ENCODE measurements at places on chromosomes 12 and 14.

- DNase-seq = no peak
Observed at GRCh38 chr14:77322951-77323350, 2.1 kb downstream of the GSTZ1 start.

DNA sequence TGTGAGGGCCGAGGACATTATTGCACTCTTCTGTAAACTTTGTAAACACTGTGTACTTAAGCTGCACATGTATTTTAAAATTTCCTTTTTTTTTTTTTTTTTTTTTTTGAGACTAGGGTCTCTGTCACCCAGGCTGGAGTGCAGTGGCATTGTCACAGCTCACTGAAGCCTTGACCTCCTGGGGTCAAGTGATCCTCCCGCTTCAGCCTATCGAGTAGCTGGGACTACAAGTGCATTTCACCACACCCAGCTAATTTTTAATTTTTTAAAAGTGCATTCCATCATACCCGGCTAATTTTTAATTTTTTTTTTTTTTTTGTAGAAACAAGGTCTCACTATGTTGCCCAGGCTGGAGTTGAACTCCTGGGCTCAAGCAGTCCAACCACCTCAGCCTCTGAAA, 42.4 kb downstream of the RASSF8 start:
- no peak for DNase-seq

DNA sequence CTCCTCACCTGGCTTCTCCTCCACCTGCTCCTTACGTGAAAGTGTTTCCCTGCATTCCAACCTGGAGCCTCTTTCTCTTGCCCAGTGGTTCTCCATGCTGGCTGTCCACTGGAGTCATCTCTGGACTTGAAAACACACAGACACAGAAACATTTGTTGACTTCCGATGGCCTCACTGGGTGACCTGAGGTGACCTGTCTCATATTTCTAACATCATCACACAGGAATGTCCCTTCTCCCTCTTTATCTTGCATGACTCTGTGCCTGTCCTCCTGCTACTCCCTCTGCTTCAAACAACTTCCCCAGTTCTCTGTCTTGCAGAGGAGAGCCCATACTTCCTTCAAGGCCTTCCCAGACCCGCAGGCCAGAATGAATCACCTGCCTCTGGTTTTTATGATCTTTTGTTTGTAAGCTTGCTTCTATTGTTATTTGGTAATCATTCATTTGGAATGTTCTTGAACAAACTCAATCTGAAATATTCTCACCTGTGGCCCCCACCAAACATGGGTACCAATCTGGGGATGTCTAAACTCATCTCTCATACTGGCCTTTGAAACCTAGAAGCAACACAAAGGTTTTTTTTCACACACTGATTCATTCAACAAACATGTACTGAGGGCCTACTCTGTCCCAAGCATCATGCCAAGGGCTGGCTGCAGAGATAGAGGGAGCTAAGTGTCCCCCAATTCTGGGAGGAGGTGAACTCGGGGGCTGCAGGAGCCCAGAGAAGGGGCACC, 9.7 kb upstream of the RIN3 start:
- DNase-seq = peak; percentile 58

GRCh38 chr12:24415934-24416333, 466.5 kb upstream of the SOX5 start:
- no peak for DNase-seq

DNA sequence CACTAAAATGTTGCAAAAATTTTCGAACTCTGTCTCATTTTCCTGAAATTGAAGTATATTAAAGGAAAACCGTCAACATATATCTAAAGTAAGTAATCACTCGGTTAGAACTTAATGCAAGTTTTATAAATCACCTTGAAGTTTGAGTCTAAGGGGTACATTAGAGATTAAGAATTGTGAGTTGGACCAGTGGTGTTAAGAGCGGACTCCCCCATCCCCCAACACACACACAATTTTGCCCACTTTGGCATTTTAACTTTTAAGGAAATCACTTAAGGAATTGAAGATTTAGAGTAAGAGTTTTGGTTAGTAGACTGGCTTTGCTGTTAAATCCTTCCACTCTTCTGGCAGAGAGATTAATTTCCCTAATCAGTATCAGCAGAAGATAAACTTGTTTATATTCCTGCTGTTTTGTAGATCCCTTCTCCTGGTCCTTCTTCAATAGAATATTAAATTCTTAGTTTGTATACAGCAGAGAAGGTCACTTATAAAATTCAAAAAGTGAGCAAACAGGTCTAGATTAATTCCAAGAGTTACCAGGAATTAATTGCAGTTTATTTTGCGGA, 1.5 kb downstream of the HIF1A start:
- no peak for DNase-seq

GRCh38 chr12:54390668-54391551, 6.4 kb upstream of the ZNF385A start:
- no peak for DNase-seq

GRCh38 chr12:43776498-43776897, 17.7 kb downstream of the IRAK4 start:
- peak; percentile 11 for DNase-seq

- no peak for DNase-seq
Observed at GRCh38 chr12:84825149-84825548, 87.5 kb downstream of the SLC6A15 start.

- DNase-seq = no peak
Observed at GRCh38 chr12:56154246-56154771, 1.9 kb downstream of the MYL6B start.

DNA sequence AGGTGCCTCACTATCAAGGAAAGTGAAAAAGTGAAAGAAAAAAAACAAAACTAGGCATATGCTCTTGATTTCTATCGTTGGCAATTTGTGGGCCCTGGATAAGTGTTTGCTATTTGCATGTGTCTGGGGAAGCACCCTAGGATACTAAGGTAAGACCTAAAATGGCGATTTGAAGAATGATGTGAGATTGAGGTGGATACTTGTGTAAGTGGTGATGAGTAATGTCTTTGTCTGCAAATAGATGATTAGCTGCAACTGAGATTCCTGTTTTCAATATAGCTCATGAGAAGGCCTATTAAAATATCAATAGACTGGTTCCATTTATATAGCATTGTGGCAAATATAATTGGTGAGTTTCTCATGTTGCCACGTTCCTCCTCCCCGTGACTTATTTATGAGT, 261.7 kb downstream of the NEDD1 start:
- no peak for DNase-seq

GRCh38 chr12:92596383-92596782, 106.4 kb upstream of the PLEKHG7 start:
- DNase-seq = peak; percentile 53
